ENCODE measurements at places on chromosomes 1 and 21.

GRCh38 chr1:35441926-35442579 lies 115.2 kb downstream of the KIAA0319L start:
- DNase-seq = no peak

GRCh38 chr1:108009603-108010195 lies 44.7 kb upstream of the VAV3 start:
- no peak for DNase-seq

DNA sequence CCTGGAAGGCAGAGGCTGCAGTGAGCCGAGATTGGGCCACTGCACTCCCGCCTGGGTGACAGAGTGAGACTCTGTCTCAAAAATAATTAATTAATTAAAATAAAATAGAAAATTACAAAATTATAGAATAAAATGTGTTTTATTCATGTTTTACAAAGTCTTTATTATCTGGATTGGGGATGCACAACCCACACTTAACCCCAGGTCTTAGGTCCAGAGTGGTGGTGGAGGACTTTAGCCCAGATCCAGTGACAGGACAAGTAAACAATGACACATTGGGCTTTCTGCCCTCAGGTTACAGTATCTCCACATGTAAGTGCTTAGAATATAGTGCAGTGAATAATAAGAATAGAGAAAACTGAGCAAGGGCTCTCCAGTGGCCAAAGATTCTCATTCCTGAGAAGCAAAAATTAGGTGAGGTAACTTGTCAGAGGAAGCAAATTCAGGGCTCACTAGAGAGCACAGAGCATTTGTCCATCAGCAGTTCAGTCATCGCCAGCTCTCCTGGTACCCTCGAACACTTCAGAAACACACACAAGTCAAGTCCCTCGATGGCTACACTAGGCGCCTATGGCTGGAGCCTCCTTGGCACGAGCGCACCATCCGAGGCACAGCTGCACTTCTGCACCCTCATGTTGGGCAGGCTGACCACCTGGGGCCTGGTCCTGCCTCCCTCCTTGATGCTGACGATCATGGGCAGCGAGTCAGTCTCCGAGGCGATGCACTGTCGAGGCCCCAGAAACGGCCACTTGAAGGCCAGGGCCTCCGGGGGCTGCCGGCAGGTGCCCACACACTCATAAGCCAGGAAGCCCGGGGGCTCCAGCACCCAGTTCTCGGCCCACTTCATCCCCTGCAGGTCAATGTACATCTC lies 2.6 kb downstream of the LEFTY1 start:
- DNase-seq = no peak

DNA sequence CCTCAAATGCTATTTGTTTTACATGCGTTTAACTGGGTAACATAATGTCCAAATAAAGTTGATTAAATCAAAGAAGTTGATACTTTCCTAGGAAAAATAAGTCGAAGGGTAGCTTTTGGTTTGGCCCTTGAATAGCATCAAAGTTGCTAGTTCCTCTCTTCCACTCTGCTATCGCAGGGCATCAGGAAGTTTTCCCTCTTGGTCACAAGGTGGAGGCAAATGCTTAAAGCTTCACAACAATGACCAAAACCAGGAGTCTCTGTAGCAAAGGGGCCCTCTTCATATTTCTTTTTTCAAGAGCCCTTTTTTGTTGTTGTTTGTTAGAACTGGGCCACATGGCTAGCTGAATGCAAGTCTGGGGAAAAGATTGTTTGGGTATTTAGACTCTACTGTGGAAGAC lies 668.4 kb downstream of the KCNT2 start:
- DNase-seq = no peak

GRCh38 chr1:202086579-202087350 lies 36.0 kb upstream of the GPR37L1 start:
- no peak for DNase-seq

DNA sequence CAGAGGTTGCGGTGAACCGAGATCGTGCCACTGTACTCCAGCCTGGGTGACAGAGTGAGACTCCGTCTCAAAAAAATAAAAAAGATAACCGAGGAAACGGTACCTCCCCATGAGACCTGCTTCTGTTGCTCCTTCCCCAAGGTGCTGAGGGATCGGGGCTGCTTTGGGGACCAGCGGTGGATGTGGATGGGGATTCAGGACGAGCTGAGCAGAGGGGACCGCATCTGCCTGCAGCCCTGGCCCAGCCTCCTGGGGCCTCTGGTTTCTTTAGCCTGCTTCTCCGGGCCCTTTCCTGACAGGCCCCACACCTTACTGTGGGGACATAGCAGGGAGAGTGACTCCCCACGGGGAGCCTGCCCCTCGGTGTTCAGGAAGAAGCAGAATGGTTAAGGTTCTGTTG lies 17.1 kb downstream of the SLC66A1 start:
- DNase-seq = no peak

DNA sequence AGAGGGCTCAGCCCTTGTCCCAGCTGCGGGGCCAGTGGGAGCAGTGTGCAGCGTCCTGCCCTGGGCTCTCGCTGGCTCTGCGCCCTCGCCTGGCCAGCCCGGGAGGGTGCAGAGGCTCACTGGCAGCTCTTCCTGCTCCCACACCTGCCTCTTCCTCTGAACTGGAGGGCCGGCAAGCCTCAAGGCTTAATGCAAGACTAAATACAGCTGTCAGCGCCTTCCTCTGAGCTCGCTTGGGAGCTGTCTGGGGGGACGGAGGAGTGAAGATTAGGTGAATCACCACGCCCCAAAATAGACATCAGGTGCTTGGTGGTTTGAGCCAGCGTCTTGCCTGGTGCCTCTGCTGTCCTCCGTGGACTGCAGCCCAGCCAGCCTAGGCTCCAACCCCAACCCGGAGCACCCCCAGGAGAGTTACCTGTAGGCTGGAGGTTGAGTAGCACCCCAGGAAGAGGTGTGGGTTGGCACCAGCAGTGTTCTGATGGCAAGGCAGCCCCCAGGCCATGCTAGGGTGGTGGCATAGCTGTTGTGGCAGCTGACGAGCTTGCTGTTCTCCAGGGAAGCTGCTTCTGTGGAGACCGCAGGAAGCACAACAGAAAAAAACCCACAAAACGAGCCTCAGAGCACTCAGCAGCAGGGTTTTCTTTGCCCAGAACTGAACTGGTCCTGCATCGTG lies 36.9 kb downstream of the UMODL1 start:
- peak; percentile 94 for DNase-seq

DNA sequence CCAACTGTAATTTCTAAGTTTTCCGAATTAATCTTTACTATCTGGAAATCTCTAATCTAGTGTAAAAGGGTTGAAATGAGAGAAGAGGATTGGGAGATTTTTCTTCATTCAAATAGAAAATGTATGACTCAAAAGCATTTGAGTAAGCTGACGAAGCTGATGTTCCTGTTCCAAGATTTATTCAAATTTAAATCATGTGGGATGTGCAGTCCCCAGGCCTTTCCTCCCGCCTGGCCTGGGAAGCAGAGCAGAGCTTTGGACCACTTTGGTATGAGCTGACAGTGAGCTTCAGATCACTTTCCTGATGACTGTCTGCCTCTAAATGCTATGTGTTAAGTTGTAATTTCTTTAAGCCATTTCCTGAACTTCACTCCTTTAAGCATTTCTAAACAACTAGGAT lies 192.0 kb downstream of the DHRS3 start:
- DNase-seq = no peak

DNA sequence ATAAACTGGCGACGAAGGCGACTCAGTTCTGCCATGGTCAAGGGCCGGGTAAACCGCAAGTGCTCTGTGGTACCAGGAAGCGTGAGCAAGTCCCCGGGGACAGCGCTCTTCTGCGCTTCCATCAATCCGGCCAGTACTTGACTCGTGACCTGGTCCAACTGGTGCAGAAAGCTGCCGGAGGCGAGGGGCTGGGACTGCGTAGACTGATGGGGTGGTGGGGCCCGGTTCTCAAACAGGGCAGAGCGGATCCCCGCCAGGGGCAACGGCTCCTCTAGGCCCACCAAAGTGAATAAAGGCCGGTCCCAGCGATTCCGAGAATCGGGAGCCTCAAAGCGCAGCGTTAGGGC lies 852 bp downstream of the KTI12 start:
- DNase-seq = no peak

DNA sequence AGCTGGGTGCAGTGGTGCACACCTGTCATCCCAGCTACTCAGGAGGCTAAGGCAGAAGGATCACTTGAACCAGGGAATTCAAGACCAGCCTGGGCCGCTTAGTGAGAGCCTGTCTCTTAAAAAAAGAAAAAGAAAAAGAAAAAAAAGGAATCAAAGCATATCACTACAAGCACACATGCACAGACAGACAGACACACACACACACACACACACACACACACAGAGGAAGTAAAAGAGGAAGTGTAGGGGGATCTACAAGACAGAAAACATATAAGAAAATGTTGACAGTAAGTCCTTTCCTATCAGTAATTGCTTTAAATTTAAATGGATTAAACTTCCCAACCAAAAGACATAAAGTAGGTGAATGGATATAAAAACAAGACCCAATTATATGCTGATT lies 180.3 kb downstream of the FAF1 start:
- DNase-seq = no peak

GRCh38 chr1:54800899-54801759 lies at the start of gene TTC22:
Gene TTC22 (minus strand): TSS chr1:54801323. CDS start chr1:54801163, 160 bp downstream.
- no peak for DNase-seq

GRCh38 chr1:172898866-172899265 lies 151.9 kb downstream of the TNFSF18 start:
- DNase-seq = no peak

DNA sequence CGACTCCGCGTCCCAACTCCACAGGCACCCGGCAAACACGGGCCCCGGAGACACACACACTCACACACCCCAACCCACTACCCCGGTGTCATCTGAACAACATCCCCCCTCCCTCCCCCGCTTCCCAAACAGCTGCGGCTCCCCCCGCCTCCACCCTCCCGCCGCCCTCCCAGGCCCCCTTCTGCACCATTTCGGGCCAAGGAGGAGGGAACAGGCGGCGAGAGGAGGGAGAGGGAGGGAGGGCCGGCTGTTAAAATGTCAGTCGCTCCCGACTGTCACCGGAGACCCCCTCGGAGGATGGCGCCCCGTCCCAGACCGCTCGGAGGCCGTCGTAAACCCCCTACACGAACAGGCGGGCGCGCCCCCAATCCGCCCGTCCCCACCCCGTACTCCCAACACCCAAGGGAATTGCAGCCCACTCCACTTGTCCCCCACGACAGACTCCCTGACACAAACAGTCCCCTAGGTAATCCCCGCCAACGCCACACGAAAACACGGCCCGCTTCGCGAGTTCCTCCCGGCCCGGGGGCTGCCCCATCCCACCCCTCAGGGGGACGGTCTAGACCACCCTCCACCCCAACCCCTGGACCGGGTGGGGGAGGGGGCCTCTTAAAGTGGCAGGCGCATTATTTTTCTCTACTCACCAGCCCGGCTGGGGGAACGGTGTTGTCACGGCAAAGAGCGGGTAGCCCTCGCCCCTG lies 583 bp downstream of the MEF2D start:
- peak; percentile 71 for DNase-seq

DNA sequence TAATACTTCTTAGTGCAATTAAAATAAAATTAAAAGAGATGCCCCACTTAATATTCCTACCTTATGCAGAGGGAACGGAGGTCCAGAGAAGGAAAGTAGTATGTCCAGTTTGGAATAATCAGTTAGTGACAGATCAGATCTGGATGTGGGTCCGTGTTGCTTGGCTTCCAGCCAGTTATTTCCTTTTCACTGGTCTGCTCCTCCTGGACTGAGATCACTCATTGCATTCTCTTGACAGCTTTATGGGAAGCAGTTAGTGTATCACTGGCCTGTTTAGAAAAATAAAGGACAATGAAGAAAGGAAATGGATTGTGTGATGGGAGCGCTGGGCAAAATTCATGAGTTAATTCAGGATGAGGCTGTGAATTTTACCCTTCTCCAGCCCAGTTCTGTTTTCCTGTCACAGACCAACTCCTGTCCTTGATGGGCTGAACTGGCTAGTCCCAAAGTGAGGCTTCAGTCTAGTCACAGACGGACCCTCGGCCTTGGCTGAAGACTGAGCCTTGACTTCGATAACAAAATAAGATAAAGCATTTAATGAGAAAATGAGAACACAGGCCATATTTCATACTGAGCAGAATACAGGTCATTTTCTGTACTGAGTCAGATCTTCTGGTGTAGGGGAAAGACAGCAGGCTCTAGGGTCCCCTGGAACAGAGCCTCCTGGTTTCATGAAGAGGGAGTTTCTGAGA lies 85.2 kb upstream of the TRABD2B start:
- DNase-seq = no peak

DNA sequence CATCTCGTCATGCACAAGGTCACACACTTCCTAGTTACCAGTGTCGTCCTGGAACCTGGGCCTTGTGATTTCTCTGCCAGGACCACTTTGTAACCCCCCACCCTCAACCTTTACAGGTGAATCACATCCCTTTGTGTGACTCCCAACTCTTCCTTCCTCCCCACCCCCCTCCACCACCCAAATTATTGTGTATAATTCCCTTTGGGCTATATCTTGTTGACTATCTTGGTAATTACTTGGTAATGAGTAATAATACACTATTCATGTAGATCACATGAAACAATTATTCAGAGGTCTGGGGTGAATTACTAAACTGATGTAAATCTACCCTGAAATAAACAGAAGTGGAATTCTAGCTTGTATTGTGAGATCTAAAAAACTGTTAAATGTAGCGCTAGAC lies 1.7 kb downstream of the KCNK1 start:
- DNase-seq = no peak
